ENCODE measurements at places on chromosomes 11 and 22.

DNA sequence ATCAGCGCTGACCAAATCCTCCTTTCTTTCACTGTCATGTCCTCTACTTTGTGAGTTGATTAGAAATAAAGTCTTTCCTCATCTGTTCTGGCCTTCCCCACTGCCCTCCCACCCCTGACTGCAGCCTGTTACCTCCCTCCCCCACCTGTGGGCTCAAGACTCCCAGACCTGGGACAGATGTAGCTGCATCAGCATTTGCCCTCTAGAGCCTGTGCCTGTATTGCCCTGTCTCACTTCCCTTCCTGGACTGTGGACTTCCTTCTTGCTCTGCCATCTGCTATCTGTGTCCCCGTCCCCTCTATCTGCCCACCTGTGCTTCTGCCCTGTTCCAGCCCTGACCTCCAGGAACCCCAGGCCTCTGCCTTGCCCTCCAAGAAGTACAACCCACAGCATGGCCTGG is 122.5 kb downstream of the GALNT18 start:
- no peak for DNase-seq

DNA sequence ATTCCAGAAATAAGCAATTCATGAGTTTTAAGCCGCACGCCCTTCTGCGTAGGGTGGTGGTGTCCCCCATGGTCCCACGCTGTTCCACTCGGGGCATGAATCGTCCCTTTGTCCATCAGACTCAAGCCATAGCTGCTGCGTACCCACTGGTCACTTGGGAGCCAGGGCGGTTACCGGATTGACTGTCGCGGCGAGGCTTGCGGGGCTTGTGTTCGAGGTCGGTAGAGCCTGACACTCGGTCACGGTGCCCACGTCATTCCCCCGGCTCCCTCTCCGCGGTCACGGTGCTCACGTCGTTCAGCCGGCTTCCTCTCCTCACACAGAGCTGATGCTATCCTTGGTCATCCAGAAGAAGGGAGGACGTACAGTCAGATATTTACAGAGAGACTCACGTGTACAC is 1227.0 kb downstream of the BRD1 start:
- DNase-seq, result no peak

DNA sequence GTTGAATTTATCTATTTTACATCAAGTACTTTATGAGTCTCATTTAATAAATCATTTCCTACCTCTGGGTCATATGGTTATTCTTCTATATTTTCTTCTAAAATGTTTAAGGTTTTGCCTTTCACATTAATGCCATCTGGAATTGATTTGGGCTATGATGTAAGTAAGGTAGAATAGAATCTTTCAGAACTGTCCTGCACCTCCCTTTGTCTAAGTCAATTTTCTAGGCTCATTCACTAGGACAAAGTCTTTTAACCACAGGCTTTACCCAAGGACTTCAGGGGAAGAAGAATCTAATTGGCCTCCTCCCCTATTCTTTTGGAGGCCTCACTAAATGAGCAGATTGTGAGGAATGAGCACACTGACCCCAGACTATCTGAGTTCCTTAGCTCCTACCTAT is 146.0 kb downstream of the BBOX1 start:
- DNase-seq, result peak; percentile 40

GRCh38 chr11:70079691-70080090 is 1.6 kb downstream of the ANO1 start:
- no peak for DNase-seq

- DNase-seq, result no peak
Measured at GRCh38 chr11:110371084-110371483, 58.7 kb upstream of the FDX1 start.

- DNase-seq, result peak; percentile 31
Measured at GRCh38 chr11:57662893-57663292, 5.0 kb upstream of the ZDHHC5 start.

DNA sequence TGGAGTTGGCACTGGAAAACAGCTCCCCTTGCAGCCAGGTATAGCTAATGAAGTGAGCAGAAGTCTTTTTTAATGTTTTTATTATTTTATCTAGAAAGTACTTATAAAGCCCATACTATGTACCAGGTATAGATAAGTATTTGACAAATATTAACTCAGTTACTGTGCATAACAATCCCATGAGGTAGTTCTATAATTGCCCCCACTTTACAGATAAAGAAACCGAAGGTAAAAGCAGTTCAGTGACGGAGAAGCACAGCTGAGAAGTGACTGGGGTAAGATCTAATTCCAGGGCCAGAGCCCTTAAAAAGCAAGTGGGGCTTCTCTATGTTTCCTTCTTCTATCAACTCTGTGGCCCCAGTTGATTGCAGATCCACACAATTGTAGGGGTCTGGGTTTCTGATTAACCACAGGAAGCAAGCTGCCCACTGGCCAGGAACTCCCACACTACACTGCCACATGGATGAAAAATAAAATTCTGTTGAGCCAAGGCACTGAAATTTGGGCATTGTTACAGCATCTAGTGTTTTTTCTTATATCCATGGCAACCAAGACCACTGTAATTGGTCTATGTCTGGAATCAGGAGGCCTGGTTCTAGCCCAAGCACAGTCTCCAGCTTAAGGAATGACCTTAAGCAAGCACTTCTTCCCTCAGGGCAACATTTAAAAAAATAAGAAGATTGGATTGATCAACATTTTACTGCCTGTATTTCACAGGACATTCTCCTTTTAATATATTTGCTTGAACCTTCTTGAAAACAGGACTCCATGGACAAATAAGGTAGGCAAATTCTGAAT is 55.3 kb upstream of the TEAD1 start:
- peak; percentile 30 for DNase-seq

DNA sequence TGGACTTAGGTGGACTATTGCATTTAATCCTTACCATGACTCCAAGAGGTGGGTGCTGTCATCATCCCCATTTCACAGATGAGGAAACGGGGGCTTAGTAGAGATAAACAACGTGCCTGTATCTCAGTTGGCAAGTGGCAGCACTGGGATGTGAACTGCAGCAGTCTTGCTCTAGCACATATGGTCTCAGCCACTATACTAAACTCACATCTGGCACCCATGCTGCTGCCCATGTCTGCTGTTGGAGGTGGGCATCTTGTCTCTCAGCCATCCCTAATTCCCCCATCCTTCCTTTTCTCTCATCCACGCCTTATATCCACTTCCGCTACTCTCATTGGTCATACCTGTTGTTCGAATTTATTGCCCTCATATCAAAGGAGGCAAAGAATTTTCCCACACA is 3.8 kb downstream of the PRG3 start:
- DNase-seq, result peak; percentile 33

- DNase-seq, result peak; percentile 86
Measured at GRCh38 chr11:8917157-8917825, 6.3 kb downstream of the AKIP1 start.

GRCh38 chr11:66336234-66337102 is at the start of gene RIN1:
TSS of gene RIN1 (minus strand) at chr11:66336434. CDS start at chr11:66336402, 32 bp downstream.
- DNase-seq, result peak; percentile 98

DNA sequence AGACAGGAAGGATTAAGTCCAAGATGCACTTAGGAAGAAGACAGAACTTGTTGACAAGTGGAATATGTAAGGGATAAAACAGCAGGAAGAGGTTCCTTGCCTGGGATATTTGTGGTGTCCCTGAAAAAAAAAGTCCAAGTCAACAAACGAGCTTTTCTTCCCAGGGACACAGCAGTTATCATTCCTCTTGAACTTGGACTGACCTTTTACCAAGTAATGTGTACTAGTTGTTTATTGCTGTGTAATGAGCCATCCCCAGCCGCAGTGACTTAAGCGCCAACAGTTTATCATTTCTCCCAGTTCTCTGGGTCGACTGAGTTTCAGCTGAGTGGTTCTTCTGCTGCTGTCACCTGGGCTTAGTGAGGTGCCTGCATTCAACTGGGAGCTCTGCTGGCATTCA is 37.0 kb downstream of the KREMEN1 start:
- DNase-seq, result no peak

- peak; percentile 93 for DNase-seq
Measured at GRCh38 chr11:72812967-72813739, 1.1 kb upstream of the ATG16L2 start.

DNA sequence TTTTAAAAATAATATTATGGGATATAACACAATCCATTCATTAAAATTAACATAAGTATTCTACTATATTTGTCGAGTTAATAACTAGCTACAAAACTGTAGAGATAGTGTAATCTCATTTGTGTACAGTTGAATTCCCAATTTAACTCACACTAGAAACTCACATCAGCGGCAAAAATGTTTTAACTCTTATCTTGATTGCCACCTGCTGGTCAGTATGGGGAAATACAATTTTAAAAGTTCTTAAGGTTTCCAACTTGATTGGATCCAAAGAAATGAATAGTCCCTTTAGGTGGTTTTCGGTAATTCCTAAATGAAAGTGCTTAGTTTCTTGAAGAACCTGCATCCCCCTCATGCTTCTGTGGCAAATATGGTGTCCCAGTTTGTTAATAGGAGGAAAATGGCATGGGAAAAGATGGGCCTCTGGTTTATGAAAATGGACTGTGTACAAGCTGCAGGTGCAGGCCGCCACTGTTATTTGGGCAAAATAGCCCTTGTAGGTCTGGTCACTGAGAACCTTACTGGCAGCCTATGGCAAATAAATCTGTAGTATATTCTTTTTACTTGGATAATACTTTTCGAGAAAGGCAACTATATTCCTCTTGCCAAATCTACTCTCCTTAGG is 33.7 kb upstream of the SLC17A6 start:
- DNase-seq, result peak; percentile 57

GRCh38 chr11:91047882-91048281 is 825.0 kb upstream of the CHORDC1 start:
- DNase-seq, result no peak

DNA sequence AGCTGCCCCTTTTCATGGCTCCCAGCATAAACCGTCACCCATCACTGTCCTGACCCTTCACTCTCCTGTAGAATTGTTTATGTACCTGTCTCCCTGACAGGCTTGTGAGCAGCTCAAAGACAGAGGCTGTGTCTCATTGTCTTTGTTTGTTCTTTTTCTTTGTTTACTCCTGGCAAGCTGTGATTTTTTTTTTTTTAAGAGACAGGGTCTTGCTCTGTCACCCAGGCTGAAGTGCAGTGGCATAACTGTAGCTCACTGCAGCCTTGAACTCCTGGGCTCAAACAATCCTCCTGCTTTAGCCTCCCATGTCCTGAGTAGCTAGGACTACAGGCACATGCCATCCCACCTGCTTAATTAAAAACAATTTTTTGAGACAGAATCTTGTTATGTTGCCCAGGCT is 9.7 kb downstream of the ARHGAP1 start:
- DNase-seq, result no peak

GRCh38 chr22:19085233-19085718 is 36.9 kb downstream of the DGCR2 start:
- peak; percentile 56 for DNase-seq

GRCh38 chr11:64241491-64242374 is 838 bp downstream of the FKBP2 start:
- DNase-seq, result peak; percentile 59

DNA sequence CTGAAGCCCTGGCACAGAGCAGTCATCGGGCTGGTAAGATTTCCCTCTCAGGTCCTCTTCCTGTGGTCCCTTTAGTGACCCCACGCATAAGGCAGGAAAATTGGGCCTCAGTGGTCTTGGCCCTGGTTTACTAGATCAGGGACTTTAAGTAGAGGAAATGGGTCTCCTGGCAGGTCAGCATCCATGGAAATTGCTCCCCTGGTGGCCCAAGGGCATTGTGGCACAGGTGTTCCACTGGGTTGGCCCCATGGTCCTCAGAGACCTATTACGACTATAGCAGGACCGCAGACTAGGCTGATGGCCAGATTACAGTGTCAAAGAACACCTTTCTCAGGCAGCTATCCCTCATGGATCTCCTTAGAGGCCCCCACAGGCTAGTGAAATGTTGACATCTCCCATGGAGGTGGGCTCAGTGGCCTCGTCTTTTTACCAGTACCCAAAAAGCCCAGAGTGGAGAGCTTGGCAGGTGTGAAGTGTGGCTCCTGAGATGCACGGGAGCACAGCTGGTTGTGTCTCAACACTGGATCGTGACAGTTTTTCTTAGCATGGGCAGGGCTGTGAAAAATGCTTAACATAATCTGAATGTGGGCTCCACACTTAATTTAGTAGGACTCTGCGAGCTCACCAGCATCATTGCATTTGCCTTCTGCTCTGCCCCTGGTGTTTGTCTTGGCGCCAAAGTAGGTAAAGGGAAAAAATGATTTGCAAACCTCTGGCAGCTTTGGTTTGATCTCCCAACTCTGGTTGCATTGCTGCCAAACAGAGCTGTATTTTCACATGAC is 74.2 kb downstream of the ZBTB16 start:
- DNase-seq, result peak; percentile 23

GRCh38 chr11:26715133-26715532 is 6.7 kb downstream of the SLC5A12 start:
- DNase-seq, result no peak

DNA sequence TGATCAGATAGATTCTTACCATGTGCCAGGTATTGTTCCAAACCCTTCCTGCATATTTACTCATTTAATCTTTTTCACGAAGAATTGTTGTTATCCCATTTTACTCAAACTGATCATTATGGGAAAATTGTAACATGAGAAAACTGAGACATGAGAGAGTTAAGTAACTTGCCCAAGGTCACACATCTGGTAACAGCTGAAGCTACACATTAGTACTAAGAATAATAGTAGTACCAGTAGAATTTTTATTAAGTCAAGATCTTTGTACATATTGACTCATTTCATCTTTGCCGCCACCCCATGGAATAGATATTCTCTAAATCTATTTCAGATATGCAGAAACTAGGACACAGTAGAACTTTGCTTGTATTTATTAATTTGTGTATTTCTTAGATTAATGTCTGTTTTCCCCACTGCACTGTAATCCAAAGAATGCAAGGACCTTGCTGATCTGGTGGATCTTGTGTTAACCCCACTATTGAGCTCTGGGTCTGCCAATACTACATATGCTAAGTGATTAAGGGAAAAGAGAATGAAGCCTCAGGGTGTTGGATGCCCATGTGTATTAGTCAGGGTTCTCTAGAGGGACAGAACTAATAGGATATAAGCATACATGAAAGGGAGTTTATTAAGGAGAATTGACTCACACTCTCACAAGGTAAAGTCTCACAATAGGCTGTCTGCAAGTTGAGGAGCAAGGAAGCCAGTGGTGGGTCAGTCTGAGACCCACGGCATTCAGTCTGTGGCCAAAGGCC is 72.8 kb downstream of the PARVA start:
- DNase-seq, result peak; percentile 82

GRCh38 chr22:39731881-39732555 is 161.5 kb downstream of the CACNA1I start:
- DNase-seq, result no peak
